Aorta (tissue), 5 donors: ENCODE measurements at places on chromosomes 11 and 22. TPM values are rescaled to one million over a fixed set of nuclear protein-coding genes. Genes with fewer than 3 reads are reported as not detected.

CD248 gene
- 38.6 TPM for total RNA-seq

OR2D2 gene
- total RNA-seq, result not detected

MMP8 gene
- total RNA-seq, result 0.60 TPM

OR5AN1 gene
- not detected for total RNA-seq

OR52N4 gene
- 0.87 TPM for total RNA-seq

CELF1 gene
- 114 TPM for total RNA-seq

PLEKHA7 gene
- total RNA-seq, result 9.9 TPM

MSANTD4 gene
- 18.4 TPM for total RNA-seq

PLAAT2 gene
- not detected for total RNA-seq
